ENCODE measurements at places on chromosomes 2 and 18.

- no peak for DNase-seq
Observed at GRCh38 chr2:177298191-177298590, 33.7 kb upstream of the NFE2L2 start.

GRCh38 chr2:25788457-25788856 is 89.8 kb downstream of the ASXL2 start:
- no peak for DNase-seq

DNA sequence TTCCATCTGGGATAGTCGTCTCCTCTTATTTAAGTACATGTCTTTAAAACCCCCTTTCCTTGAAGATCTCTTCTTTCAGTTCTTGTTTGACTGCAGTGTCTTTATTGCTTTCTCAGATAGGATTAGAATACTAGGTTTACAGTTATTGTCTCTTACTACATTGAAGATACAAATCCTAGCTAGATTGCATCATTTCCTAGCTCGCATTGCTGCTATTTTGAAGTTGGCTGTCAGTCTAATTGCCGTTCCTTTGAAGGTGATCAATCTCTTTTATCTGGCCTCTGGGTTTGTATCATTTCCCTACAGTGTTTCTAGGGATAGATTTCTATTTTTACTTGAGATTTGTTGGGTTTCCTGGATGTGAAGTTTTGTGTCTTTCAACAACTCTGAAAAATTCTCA is 20.9 kb downstream of the ARMC9 start:
- DNase-seq = no peak

GRCh38 chr18:48851599-48851960 is 99.2 kb downstream of the SMAD7 start:
- DNase-seq = no peak

DNA sequence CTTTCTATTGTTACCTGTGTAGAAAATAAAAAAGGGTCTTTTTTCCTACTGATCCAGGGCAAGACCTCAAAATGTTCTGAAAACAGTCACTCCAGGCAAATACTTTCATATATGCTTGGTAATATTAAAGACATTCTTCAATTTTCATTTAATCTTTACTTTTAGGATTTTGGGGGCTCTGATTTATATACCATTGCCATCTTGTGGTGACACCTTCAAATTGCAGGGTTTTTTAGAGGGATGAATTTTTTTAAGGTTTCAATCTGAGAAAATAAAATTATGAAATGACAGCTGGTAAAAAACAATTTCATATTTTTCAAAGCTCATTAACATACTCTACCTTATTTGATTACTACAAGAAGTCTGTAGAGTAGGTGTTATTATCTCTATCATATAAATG is 26.8 kb downstream of the MAPK4 start:
- no peak for DNase-seq

GRCh38 chr2:213281156-213281555 is 3.1 kb upstream of the SPAG16 start:
- DNase-seq = no peak

- no peak for DNase-seq
Observed at GRCh38 chr18:45567123-45567522, 48.2 kb upstream of the SLC14A2 start.

- no peak for DNase-seq
Observed at GRCh38 chr2:203808046-203808750, 59.4 kb upstream of the CTLA4 start.

All from NCI-H510A (cell line).